Astrocyte (in vitro differentiated cells and primary cell): ENCODE measurements at places on chromosomes 13 and 19. TPM values are rescaled to one million over a fixed set of nuclear protein-coding genes. Genes with fewer than 3 reads are reported as not detected.

- DNase-seq = no peak
These were observed 21.1 kb downstream of the PRR36 start for GRCh38 chr19:7852851-7853769.

The FOXA3 gene
- total RNA-seq = 0.58 and 0.59 TPM in 2 replicates

DNA sequence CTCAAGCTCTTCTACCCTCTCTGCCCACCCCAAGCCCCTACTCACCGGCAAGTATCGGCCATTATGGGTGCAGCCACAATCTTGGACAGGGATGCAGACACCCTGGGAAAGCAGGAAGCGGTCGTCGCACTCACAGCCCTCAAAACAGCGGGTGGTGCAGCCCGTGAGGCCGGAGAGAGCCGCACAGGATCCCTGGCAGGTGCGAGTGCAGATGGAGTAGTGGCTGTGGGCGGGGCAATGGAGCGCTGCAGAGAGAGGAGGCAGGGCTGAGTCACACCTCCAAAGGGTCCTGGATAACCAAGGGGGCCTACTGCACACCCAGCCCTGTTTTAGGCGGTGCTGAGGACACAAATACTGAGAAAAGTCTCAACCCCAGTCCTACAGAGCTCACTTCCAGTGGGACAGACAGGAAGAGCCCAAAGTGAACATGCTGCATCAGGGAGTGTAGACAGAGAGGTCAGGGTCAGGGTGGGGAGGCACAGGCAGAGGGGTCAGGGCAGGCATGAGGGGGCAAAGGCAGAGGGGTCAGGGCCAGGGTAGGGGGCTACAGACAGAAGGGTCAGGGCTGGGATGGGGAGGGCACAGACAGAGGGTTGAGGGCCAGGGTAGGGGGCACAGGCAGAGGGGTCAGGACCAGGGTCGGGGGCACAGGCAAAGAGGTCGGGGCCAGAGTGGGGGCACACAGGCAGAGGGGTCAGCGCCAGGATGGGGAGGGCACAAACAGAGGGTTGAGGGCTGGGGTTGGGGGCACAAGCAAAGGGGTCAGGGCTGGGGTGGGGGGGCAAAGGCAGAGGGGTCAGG is 24.2 kb upstream of the FBL start:
- DNase-seq = no peak

- DNase-seq = peak; percentile 61
These were observed 41.1 kb downstream of the ARHGAP35 start for GRCh38 chr19:46901701-46902401.

DNA sequence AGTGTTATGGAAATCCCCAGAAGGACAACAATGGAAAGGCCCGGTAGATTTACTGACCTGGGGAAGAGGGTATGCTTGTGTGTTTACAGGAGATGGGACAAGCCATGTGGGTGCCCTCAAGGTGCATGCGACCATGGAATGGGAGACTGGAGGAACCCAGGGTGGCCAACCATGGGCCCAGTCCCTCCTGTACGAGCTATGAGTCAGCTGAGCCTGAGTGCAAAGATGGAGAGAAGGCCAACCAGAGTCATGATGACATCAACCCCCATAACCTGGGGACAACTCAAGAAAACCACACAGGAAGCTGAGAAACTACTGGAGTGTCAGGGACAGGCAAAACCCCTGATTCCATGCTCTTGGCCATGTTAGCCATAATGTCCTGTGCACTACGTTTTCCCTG is 7.8 kb downstream of the ZNF350 start:
- no peak for DNase-seq

DNA sequence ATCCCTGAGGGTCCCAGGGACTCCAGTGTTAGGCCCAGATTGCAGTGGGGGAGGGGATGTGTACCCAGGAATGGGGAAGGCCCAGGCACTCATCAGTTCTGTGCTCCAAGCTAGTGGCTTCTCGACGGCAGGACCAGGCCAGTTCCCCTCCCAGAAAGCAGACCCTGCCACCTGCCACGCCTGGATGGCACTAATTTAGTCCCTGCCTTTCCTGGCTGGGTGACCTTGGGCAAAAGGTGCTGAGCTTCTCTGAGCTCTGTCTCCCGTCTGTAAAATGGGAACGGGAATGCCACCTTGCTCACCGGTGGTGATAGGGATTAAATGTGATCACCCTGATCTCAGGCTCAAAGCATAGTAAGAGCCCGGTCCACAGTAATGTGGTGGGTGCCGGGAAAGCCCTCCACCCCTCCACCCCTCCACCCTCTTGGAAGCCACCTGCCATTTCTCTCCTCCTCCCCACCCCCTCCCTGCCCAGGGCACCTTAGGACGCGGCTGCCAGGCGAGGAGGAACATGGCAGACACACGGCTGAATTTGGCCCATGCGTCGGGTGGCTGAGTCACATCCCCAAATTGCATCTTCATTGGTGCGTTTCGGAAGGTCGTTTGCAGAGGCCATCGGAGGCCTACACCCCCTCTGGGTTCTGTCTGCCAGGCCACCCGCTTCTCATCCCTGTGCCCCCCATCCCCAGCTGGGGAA is 2.3 kb downstream of the KCNN1 start:
- DNase-seq = no peak

The LAIR1 gene
- total RNA-seq = not detected in 2 replicates

- no peak for DNase-seq
These were observed 1446.1 kb downstream of the SLITRK1 start for GRCh38 chr13:82436099-82436585.

GRCh38 chr13:105232439-105232838 is 1303.0 kb downstream of the EFNB2 start:
- DNase-seq = no peak

DNA sequence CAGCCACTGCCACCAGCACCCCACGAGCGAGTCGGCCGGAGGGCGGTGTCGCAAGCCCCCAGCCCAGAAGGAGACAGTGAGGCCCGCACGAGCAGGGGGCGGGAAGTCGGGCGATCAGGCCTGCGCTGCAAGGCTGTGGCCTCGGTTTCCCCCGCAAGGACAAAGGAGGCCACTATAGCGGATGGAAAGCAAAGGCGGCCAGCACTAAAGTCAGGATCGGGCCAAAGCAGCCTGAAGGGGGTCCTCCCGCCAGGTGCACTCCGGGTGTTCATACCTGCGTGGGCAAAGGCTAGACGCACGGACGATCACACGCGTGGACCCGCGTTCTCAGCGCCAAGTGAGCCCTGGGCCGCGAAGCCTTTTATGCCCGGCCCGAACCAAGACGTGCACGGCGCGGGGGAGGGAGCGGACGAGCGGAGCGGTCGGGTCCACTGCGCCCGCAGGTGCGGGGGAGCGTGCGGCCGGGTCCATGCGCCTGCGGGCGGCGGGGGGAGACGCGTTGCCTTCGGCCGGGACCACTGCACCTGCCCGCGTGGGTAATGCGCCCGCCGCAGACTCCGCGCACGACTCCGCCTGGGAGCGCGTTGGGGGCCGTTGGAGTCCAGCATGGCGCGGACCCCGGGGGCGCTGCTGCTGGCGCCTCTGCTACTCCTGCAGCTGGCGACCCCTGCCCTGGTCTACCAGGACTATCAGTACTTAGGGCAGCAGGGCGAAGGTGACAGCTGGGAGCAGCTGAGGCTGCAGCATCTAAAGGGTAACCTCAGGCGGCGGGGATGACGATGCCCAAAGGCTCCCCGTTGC is at the start of the genes PRDX2 and THSD8:
TSS of gene PRDX2 (minus strand) at position 335 of the 801 bp plus-strand sequence. CDS start 539 bp downstream, outside the sequence.
TSS of gene THSD8 (plus strand) at position 604 of the 801 bp plus-strand sequence. CDS start at position 607, 3 bp downstream.
- DNase-seq = no peak

DNA sequence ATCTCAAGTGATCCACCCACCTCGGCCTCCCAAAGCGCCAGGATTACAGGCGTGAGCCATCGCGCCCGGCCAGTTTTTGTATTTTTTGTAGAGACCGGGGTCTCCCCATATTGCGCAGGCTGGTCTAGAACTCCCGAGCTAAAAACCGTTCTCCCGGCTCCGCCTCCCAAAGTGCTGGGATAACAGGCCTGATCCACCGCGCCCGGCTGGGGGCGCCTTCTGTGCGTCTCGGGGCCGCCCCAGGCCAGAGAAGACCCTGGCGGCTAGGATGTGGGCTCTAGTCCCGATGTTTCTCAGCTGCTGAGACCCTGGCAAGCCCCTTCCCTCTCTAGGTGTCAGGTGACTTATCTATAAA is 3.6 kb downstream of the ARHGAP45 start:
- no peak for DNase-seq

DNA sequence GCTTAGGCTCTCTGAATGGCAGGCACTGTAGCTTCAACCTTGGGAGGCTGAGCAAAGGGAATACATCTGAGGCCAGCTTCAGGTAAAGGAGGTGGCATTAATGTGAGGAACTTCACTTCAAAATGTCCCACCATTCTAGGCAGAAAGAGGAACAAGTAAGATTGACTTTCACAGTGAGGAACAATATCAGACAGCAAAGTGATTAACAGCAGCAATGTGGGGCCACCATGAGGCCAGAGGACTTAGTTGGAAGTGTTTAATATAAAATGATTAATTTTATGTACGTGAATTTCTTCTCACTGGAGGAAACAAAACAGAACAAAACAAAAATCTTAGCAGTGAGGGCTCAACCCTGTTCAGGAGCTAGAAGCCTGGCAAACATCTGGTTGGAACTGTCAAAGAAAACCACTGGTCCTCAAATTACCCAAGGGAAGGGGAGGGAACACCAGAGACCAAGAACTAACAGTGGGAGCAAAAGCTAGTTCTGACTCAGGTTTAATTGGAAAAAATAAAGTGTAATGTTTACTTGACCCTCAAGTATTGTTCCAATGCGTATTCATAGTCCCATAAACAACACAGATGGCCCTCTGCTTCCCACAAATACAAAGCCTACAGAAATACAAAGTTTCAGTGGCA is 43.9 kb upstream of the FRY start:
- DNase-seq = no peak

DNA sequence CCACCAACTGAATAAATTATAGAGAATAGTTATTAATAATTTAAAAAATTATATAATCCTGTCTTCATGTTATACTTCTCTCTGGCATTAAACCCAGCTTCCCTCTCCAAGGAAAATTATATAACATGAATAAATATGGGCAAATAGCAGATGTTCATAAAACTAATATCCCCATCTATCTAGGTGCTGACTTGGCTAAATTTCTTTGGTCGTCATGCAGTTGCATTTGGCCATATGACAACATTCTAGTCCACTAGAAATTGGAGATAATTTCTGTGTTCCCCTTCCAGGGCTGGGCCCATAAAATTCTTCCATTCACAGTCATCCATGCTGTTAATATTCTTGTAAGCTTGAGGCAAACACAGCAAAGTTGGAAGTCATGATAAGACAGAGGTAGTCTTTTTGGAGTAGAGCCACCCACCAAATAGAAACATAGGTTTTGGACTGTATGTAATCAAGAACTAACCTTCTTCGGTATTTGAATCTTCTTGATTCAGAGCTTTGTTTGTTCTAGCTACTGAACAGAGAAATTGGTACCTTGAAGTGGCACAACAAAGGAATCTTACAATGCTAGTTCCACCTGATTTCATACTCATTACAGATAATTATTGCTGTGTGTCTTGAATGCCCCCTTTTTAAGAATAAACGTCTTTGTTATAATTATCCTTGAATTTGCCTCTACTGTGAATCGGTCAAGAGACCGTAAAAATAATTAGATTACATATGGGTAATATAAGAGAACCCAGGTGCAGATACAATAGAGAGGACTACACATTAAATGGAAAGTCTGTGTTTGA is 678.5 kb upstream of the PCDH20 start:
- DNase-seq = no peak

- DNase-seq = no peak
These were observed 1.2 kb upstream of the P2RY11 start for GRCh38 chr19:10110076-10110971.

The WDR88 gene
- total RNA-seq = not detected in 2 replicates

- DNase-seq = peak; percentile 20
These were observed 7.5 kb downstream of the ZNF610 start for GRCh38 chr19:52343548-52343947.

The ZNF471 gene
- total RNA-seq = 0.26 and 0.77 TPM in 2 replicates

- no peak for DNase-seq
These were observed 89.2 kb upstream of the GPR183 start for GRCh38 chr13:99396446-99396845.

The KLK13 gene
- 0.32 TPM in 1 of 2 replicates, not detected in the other for total RNA-seq

The IGSF23 gene
- total RNA-seq = not detected in 2 replicates

The RFPL4A gene
- 0.43 TPM in 1 of 2 replicates, not detected in the other for total RNA-seq

- no peak for DNase-seq
These were observed 15.8 kb downstream of the GPR180 start for GRCh38 chr13:94617389-94618000.

The TGFBR3L gene
- 2.8 and 4.6 TPM in 2 replicates for total RNA-seq
